Neuronal stem cell (in vitro differentiated cells): ENCODE measurements at places on chromosomes 6 and 20.

GRCh38 chr20:33132513-33133372 lies 35.2 kb upstream of the BPIFA2 start:
- peak; percentile 15 for DNase-seq

GRCh38 chr20:59662856-59663512 lies 58.6 kb downstream of the PHACTR3 start:
- no peak for DNase-seq

- no peak for DNase-seq
Measured at GRCh38 chr20:33838035-33838864, 27.1 kb downstream of the CHMP4B start.

- no peak for DNase-seq
Measured at GRCh38 chr6:34172961-34173775, 27.3 kb upstream of the GRM4 start.

GRCh38 chr6:106823732-106824351 lies 150.7 kb downstream of the CD24 start:
- DNase-seq = no peak

DNA sequence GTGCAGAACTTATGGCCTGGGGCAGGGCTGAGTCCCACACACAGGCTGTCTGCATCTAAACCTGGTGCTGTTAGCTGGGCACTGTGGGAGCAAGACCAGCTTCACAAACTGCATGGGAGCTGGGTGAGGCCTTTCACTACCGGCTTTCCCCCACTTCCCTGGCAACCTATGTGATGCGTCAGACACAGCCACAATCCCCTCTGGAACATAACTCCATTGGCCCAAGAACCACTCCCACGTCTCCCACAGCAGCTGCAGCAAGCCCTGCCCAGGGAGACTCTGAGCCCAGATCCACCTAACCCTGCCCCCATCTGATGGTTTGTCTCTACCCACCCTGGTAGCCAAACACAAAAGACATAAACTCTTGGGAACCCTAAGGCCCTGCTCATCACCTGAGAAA lies 9.3 kb downstream of the WDR27 start:
- no peak for DNase-seq

GRCh38 chr6:153167907-153168306 lies 36.8 kb upstream of the RGS17 start:
- DNase-seq = no peak

DNA sequence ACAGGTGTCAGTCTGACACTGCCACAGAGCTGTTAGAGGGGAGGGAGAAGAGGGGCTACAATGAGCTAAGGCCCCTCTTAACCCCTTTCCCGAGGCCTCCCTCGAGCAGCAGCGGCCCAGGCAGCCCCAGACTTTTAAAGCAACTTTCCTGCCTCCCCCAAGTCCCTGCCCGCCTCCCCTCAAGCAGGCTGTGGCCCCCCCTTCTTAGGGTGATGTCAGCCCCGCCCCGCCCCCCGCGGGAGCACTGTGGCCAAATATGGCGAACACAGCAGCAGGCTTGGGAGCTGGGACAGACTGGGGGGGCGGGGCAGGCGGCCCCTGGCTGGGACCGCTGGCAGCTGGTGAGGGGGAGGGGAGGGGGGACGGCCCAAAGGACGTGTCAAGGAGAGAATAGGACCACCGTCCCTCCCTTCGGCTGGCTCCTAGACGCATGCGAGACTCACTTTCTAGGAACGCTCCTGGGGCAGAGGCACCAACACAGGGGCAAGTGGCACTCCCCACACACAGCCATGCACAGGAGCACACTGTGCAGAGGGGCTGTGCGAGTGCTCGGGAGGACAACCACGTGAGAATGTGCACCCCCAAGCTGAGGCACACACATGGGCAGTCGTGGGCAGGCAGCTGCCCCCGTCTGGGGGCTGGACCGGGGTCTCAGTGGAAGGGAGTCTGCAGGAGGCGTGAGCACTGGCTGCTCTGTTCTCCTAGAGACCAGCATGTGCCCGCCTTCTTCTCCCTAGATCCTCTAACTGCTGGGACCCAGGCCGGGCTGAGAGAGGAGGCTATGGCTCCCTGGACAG lies 6.7 kb downstream of the TEAD3 start:
- peak; percentile 76 for DNase-seq

DNA sequence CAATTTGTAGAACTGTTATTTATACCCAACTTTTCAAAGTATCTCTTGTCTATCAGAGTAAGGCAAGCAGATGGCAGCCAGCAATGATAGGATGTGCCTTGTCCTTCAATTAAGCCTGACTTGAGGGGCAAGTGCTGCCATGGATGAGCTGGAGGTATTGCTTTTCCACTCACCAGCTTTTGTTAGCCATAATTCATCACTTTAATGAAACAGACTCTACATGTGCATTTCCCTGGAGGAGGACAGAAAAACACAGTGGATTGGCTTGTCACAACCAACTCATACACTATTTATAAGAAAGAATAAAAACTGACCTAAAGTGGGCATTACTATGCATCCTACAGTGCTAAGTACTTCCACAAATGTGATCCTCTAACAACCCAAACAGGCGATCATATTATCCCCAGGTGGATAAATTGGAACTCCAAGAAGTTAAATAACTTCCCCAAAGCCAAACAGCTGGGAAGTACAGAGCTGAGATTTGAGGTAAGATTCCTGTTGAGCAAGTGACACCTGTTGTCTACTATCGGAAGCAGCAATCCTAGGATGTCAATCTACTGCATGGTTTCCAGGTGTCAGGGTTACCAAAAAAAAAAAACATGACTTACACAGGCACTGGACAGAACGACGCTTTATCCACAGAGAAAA lies 73.9 kb upstream of the NRSN1 start:
- DNase-seq = no peak

GRCh38 chr6:121383478-121383877 lies 49.2 kb upstream of the TBC1D32 start:
- DNase-seq = no peak

DNA sequence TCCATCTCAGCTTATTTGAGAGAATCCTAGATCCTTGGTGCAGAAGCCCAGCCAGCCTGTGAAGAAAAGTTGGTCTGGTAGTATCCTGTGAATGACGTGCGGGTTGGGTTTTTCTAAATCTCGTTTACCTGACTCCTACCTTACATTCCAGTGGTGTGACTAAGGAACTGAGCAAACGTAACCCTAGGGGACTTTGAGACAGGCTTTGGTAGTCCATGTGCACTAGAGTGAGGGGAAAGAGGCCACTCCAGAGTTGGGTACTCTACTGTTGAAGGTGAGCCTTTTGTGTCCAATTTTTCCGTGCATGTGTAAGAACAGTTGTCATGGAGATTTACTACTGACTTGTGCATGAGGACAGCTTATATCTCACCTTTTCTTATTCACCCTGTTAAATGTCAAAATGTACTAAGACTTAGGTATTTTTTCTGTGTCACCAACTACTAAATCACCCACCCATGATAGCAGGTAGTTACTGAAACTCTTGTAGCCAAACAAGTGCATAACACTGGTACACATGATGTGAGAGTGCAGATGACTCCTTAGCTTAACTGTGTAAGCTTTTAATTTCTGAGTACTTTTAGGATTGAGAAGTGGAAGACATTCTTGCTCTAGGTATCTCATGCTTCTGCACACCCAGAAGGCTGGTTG lies 26.3 kb upstream of the PLCG1 start:
- DNase-seq = no peak

DNA sequence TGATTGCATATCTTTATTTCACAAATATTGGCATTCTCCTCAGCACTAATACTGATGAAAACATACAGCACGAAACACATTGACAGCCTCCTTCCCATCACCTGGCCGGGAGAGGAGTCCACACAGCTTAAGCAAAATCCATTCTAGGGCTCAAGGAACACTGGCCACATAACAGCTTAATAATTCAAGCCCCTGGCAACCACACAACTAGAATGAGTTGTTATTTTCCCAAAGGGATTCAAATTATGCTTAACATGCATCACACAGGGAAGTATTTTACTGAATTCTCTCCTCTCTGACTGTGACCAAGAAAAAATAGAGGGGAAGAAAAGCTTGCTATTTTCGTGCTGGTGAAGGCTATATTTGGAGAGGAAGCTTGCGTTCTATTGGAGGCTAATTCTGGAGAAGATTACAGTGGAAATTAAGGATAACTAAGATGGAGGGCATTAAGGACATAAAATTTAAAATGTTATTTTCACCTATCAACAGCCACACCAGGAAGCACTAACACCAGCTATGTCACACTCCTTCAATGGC lies 198.5 kb downstream of the ADGRG6 start:
- no peak for DNase-seq

DNA sequence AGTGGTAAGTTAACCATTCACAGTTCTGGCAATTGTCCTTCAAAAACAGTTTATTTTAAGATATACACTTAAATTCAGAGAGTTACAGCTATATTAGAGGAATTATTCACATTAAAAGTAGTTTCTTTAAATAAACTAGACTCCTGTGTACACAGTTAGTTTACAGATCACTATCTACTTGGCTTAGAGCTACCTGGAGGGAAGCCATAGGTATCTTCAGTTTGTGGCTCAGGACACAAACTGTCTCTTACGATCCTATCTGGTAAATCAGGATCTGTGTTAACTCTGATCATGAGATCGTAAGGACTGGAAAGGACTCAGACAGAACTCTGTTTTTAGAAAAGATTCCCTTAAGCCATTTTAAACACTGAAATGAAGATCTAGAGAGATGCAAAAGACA lies 160.9 kb downstream of the REV3L start:
- no peak for DNase-seq

DNA sequence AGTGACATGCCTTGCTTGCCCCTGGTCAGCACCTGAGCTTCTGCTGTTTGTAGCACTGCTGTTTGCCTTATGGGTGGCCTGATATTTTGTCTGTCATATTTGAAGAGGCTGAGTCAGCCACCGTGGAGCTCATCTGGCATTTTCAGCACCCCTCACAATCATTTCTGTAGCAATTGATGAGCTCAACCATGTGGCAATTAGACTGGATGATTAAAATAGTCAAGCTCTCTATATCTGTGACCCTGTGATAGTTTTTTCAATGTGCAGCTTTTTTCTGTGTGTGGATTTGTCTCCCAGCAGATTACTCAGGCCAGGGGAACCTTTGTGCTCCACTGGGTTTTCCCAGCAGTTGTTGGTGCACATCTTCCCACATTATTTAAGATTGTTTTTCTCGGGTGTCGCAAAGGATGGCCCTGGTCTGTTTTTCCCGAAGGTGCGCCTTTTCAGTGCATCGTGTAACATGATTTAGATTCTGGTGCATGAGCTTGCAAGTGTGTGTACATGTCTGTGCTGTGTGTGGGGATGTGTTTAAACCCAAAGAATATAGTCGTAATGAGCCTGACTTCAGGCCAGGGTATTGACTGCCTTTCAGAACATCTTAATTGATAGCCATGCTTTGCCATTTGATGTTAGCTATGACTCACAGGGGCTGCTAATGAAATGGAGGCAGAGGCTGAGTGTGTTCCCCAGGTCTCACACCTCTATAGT lies 31.6 kb upstream of the GLP1R start:
- DNase-seq = no peak

- DNase-seq = no peak
Measured at GRCh38 chr6:84333842-84334241, 106.4 kb upstream of the CEP162 start.

GRCh38 chr6:68476611-68477010 lies 158.5 kb upstream of the ADGRB3 start:
- no peak for DNase-seq

DNA sequence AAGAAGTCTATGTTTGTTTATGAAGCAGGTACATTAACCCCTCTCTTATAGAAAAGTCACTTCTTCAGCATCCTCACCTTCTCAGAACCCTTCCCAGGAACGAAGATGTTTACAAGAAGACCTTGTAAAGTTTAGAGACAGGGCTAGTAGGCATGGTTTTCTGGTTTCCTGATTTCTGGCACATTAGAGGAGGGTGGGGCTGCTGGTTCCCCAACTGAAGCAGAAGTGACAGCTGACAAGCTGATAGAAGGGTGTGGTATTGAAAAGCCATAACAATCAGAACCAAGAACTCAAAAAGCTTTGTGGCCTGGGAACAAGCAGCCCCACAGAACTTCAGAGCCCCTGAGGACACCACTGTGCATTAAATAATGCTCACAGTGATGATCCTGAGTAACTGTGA lies 91.2 kb downstream of the RTN4IP1 start:
- DNase-seq = no peak

DNA sequence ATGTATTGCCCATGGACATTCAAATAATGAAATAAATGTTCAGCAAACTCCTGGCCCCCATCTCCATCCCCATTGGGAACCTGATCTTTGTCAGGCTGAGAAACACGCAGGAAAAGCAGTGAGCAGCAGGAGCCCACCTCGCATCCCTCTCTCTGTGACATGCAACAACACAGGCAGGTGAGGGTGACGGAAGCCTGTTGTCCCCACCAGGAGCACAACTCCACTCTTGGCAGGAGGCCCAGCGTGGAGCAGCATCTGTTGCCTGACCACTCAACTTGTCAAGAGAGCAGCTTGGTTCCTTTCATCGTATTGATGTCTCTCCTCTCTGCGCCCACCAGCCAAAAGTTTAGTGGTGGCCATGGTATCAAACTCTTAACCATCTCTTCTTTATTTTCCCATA lies 586.9 kb upstream of the ARID1B start:
- no peak for DNase-seq

DNA sequence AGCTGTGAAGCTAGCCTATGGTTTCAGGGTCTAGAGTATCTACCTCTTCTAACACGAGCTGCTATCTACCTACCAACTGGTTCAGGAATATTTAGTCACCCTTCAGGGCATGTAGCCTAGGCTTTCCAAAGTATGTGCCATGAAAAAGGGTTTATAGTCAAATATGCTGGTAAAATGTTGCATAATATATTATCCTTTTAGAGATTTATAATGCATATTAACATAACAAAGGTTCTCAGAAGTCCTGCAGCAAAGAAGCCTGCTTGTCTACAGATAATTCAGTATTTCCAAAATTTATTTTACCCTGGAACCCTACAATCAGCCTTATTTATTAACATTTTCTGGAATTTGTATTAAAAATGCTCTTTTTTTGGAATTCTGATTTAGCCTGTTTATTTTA lies 56.0 kb downstream of the PRDM13 start:
- DNase-seq = no peak

- no peak for DNase-seq
Measured at GRCh38 chr20:15594158-15594695, 979.0 kb downstream of the KIF16B start.

DNA sequence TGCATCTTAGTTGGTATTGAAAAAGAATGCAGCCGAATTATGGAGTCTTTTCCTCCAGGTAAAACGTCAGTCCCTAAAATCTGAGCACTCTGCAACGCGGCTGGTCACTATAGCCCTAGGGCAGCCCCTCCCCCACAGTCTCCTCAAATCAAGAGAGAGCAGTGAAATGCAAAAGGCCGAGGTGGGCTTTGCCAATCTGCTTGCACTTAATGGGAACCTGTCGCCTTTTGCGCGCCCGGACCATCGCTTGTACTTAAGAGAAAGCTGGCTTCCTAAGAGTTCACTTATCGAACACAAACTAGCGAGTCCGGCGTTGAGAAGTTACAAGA lies 447 bp downstream of the MCM3 start:
- DNase-seq = peak; percentile 72
